ENCODE measurements at places on chromosomes 3 and 15.

DNA sequence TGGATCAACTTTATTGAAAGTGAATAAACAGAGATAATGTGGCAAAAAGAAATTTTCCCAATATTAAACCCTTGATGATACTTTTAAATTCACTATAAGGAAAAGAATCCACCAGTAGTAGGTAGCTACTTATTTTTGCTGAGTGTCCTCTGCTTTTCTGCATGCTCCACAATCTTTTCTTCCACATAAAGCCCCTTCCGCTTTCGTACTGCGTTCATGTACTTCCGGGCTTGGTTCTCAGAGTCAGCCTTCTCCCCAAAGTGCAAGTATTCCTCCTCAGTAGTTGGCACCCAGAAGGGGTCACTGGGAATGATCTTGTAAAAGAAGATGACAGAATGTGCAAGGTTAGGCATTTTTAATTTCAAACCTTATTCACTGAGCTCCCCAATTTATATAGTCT lies 84.4 kb upstream of the MEX3B start:
- no peak for DNase-seq

DNA sequence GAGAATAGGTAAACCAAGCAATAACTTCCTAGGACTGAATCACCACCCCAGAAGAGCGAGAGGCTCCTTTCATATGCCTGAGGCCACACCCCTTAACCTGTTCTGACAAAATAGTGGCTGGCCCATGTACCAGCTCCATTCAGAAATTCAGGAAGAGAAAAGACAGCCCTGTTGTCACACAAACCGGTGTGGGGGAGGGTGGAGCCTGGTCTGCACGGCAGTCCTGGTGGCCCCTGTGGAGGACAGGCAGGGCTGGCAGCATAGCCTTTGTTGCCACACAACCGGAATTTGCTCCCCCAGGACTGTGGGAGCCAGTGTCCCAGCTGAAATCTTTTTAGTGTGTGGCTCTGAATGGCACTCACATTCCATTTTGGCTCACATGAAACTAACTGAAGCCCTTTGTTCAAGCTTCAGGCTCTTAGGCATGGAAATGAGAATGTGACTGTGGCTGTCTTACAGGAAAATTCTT lies 23.8 kb downstream of the RLBP1 start:
- no peak for DNase-seq

GRCh38 chr15:65424683-65425082 lies 1.9 kb upstream of the IGDCC4 start:
- no peak for DNase-seq

GRCh38 chr3:169865176-169865767 lies 4.5 kb downstream of the LRRC31 start:
- no peak for DNase-seq

DNA sequence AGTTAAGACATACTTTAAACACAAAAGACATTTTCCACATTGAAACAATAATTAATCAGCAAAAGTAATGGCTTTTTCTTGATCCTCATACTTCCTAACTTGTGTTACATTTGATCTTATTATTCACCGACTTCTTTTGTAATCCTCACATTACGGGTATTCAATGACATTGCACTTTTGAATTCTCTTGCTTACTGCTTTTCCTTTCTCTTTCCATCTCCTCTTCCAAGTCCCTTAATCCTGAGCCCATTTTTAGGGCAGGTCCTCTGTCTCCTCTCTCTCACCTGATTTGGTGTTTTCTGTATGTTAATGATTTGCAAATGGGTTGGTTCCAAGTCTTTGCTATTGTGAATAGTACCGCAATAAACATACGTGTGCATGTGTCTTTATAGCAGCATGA lies 48.5 kb upstream of the RAP2B start:
- no peak for DNase-seq

- DNase-seq = no peak
Measured at GRCh38 chr15:87489902-87490665, 766.5 kb downstream of the NTRK3 start.

GRCh38 chr3:33363113-33363800 lies 76.9 kb downstream of the UBP1 start:
- no peak for DNase-seq

GRCh38 chr3:170350515-170351413 lies 6.8 kb upstream of the SKIL start:
- no peak for DNase-seq

GRCh38 chr15:44157679-44158078 lies 37.4 kb downstream of the FRMD5 start:
- no peak for DNase-seq

DNA sequence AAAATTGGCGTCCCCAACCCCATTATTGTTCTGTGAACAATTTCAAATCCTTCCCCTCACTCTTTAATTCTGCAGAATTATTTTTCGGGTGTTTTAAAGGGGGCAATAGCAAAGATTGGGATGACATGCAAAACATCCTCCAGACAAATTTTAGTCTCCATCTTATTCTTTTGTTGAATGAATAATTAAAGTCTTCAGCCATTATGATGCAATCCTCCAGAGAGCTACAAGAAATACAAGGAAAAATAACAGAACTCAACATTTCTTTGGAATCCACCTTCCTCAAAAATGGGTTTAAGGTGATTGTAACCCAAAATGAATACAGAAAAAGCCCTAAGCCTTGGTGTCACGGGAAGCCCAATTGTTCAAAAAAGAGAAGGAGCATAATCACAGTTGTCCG lies 49.9 kb downstream of the FOXP1 start:
- no peak for DNase-seq

GRCh38 chr15:55823699-55824340 lies 80.9 kb upstream of the PRTG start:
- DNase-seq = no peak

- DNase-seq = no peak
Measured at GRCh38 chr3:94020293-94020692, 8.1 kb downstream of the STX19 start.

DNA sequence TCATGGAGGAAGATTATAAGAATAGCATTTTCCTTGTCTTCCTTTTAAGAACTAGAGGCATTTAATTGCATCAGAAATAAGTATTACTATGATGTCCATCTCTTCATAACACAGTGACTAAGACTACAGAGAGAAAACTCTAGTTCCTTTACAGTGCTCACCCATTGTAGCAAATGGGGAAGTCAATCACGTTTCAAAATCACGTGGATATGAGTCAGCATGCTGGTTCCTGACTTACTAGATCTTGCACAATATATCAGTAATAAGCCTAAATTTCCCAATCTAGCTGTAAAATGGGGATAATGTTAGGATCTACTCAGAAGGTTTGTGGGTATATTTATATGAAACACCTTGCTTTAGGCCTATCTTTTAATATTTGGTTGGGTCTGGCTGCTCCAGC lies 254.8 kb upstream of the EOMES start:
- DNase-seq = no peak

GRCh38 chr3:42698911-42699230 lies 3.7 kb downstream of the HHATL start:
- DNase-seq = no peak

GRCh38 chr15:95176794-95177577 lies 945.6 kb downstream of the MCTP2 start:
- no peak for DNase-seq

GRCh38 chr3:162262129-162262528 lies 765.5 kb downstream of the OTOL1 start:
- DNase-seq = no peak

GRCh38 chr3:67489816-67490215 lies 164.6 kb downstream of the SUCLG2 start:
- DNase-seq = no peak

DNA sequence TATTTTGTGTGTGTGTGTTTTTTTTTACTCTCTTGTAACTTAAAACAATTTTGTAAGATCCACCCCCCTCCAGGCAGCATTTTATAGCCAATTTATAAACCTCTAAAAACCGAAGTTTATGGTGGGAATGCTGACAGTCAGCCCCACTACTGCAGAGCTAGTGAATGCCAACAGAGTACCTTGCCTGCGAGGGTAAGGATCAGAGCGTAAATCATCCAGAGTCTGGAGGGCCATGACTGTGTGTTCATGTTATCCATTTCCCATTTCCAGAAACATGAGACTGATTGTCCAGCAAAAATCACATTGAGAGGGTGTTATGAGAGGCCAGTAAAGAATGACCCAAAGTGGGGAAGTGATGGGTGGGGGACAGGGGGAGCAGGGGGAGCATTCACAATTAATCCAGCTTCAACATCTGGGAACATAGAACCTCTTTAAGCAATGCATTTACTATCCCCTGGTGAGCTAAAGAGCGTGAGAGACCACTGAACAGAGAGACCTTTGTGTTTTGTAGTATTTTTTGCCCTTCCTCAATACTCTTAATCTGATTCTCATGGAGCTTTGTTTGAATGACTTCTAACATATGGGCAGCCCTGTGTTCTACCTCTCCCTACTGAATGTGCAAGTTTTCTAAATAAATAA lies 464.5 kb downstream of the RBMS3 start:
- DNase-seq = no peak

DNA sequence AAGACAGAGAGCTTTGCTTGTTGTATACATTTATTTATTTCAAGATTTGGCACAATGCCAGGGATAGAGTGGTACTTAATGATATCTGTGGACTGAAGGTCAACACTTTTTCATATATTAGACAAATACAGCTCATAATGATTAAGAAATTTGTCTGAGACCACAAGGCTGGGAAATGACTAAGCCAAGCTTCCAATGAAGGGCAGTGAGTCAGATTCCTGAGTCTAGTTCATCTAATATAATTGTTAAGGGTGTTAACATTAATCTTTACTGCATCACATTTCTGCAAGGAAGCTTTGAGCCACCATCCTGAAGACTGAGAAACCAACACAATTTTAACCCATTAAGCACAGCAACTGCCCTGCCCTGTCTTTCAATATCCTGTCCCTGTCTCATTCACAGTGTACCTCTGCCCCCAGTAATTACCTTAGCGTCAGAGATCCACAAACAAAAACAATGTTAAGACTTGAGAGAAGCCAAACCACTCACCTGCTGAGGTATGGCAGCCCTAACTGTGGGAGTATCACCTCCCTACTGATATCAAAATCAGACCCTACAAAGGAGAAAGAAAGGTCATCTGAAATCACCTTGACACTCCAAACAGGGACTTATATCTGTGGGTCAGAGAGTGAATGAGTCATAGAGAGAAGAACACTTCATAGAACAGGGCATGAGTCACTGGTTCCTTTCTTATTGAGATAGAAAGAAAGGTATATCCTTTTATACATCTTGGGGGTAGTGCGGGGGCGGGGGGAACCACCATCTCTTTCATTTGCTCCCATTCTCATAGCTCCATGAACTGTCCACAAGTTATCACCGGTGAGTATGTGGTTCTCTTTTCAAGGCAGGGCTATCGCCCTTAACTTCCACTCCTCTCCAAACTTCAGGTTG lies 74.7 kb downstream of the MAGI1 start:
- DNase-seq = no peak

- no peak for DNase-seq
Measured at GRCh38 chr3:14764331-14765059, 54.3 kb upstream of the FGD5 start.

DNA sequence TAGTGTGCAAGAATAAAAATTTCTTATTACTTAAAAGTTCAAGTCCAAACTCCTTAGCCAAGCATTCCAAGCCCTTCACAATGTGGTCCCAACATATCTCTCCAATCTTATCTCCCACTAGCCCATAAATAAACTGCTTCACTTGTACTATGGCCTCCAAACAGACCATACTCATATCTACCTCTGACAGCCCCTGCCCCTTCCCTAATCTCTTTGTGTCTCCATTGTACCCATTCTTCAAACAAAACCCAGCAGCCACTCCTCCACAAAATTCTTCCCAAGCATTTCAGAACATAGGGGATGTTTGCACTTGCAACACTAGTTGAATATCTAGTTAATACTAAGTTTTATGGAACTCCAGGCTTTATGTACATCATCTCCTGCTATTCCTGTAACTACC lies 30.5 kb downstream of the LCMT2 start:
- no peak for DNase-seq

- no peak for DNase-seq
Measured at GRCh38 chr15:85551221-85551832, 170.9 kb downstream of the AKAP13 start.

- peak; percentile 68 for DNase-seq
Measured at GRCh38 chr3:137509354-137510045, 254.6 kb upstream of the SOX14 start.

GRCh38 chr15:68378595-68378994 lies 53.4 kb downstream of the ITGA11 start:
- DNase-seq = no peak

- DNase-seq = no peak
Measured at GRCh38 chr3:130733236-130733875, 13.3 kb downstream of the PIK3R4 start.

DNA sequence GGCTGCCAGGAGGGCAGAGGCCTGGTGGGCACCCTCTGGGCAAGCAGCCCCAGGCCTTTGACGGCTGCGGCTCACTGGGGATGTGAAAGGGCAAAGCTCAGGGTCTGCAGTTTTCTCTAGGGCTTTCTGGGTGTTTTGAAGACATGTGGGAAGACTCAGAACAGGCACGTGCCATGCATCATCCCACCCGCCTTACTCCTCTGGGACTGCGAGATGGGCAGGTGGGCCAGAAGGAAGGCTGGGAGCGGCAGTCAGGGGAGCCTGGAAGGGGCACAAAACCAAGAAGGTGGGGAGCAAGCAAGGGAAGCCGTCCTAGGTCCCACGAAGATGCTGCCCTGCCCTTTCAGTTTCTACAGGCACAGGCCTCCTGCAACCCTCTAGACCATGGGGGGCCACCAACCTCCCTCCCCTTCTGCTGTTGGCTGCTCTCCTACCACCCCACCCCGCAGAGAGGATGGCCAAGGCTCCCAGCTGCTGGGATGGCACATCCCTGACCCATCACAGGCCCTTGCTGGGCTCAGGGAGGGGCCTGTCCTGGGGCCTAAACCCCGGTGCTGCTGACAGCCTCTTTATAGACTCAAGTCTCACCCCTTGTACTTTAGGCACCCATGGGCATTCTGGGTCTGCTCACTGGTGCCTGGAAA lies 71.8 kb upstream of the CTSH start:
- DNase-seq = peak; percentile 61

GRCh38 chr3:49607796-49608195 lies 53.5 kb downstream of the BSN start:
- DNase-seq = no peak

DNA sequence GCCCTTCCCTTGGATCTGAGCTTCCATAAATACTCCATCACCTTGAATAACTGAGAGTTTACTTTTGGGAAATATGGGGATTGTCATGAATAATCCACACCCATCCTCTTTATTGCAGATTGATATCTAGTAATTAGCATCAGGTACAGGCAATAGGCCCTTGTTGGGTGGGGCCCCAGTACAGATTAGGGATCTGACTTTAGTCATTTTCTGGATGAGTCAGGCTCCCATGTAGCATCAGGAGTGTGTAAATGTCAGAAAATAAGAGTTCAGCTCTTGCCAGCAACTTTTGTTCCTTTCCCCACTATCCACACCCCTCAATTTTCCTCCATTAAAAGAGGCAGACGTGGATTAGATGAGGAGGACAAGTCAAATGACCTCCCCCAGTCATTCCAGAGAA lies 17.7 kb upstream of the SNRK start:
- DNase-seq = no peak

DNA sequence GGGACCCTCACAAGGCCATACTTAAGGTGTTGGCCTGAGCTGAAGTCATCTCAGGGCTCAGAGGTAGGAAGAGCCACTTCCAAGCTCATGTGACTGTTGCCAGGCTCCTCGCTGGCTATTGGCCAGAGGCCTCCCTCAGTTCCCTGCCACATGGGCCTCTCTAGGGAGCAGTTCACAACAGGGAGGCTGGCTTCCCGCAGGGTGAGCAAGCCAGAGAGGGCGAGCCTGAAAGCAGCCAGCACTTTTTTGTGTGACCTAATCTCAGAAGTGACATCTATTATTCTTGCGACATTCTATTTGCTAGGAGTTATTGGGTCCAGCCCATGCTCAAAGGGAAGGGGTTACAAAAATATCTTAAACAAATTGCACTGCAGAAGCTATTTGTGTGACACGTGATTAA lies 201.4 kb downstream of the SSR3 start:
- DNase-seq = no peak
